PC-3 (cell line): ENCODE measurements at places on chromosomes 3 and 15. TPM values are rescaled to one million over a fixed set of nuclear protein-coding genes. Genes with fewer than 3 reads are reported as not detected.

GRCh38 chr3:9883706-9884554 is 3.9 kb upstream of the CIDEC start:
- no peak for DNase-seq

DNA sequence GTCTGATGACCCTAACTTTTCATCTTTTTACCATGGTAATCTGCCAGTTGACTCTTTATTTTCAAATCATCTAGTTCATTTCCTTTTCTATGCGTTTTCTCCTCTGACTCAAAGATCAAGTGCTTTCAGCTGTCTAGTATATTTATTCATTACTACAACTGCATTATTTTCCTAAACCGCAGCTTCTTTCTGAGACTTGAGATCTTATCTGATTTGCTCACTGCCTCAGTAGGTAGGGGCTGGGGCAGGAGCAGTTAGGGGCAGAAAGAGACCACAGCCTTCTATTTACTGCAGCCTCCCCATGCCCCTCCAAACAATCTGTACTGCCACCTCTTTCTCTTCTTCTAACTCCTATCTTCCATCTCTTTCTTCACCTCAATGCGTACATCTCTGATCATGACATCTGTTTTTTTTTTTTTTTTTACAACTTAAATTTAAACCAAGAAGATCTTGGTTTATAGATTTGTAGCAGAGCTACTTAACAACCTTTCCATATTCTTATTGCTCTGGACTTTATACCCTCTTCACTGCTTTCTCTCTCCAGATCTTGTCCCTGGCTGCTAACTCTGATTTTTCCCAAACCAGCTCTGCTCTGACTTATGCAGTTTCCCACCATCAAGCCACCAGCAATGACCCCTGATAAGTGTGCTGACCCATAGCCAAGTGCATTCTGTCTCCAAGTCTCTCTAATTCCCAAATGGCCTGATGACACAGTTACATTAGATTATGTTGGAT is 52.2 kb downstream of the MOBP start:
- DNase-seq: no peak

The CPNE9 gene
- 0.07 TPM in 1 of 2 replicates, not detected in the other for total RNA-seq

GRCh38 chr3:17342119-17342518 is 400.3 kb downstream of the TBC1D5 start:
- no peak for DNase-seq

The ADGRG7 gene
- not detected in 2 replicates for total RNA-seq

DNA sequence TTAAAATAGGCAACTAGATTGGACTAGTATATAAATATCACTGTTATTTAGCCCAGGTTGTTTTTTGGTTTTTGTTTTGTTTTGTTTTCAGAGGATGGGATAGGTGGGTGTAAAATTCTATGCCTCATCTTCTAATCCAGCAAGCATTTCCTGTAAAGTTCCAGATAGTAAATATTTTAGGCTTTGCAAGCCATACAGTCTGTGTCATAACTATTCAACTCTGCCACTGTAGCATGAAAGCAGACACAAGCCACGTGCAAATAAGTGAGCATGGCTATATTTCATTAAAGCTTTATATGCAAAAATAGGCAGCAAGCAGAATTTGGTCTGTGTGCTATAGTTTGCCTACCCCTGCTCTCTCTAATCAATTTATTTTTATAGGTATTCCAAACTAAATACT is 657.3 kb upstream of the TGFBR2 start:
- peak; percentile 16 for DNase-seq

- DNase-seq: peak; percentile 69
Measured at GRCh38 chr15:28021281-28022039, 77.7 kb downstream of the OCA2 start.

- DNase-seq: no peak
Measured at GRCh38 chr3:78348664-78349063, 1308.8 kb downstream of the ROBO2 start.

The CLSTN2 gene
- not detected in 2 replicates for total RNA-seq

DNA sequence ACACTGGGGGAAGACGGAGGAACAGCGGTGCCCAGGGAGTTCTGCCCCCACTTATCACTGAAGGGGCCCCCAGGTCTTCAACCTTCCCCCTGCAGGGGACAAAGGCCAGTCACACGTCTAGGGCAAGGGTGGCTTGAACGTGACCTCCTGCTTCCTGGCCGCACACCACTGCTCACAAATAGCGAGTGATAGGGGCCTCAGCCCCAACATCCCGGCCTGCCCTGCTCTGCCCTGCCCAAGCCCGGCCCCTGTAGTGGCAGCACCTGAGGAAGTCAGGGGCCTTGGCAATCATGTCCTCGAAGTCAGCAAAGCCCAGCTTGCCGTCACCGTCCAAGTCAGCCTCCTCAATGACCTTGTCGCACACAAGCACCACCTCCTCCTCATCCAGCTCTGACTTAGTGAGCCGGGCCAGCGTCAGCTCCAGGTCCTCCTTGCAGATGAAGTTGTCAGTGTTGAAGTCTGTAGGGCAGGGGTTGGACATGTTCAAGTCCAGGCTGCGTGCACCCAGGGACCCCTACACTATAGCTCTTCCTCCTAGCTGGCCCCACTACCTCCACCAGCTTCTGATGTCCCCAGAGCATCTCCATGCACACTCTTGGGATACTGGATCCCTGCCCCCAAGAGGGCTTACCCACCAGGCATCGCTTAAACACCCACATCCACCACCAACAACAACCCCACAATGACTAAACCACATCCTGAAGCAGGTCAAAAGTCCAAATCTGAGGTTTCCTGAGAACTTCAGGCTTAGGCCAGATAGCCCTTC is 13.3 kb downstream of the SH2D7 start:
- no peak for DNase-seq

The FOXL2NB gene
- total RNA-seq: 0.17 TPM in 1 of 2 replicates, not detected in the other

GRCh38 chr15:68230157-68231100 is 901 bp upstream of the CLN6 start:
- peak; percentile 3 for DNase-seq

The ECE2 gene
- total RNA-seq: not detected in 2 replicates

DNA sequence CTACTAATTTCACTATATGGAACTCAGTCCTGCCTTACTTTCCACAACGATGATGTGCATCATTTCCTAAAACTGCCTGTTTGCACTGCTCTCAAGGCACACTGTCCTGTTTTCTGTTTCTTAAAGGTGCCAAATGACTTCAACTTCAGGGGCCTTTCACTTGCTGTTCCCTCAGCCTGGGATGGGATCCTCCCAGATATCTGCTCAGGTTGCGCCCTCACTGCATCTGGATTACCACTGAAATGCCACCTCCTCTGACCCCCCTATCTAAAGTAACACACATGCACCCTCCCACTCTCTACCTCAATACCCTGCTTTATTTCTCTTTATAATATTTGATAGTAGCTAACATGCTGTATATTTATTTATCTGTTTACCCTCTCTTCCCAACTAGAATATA is 123.8 kb upstream of the CMC1 start:
- no peak for DNase-seq

GRCh38 chr3:25826510-25826909 is 36.6 kb downstream of the OXSM start:
- DNase-seq: no peak

GRCh38 chr3:132294906-132295305 is 22.3 kb upstream of the ACP3 start:
- no peak for DNase-seq

The TUSC7 gene
- total RNA-seq: not detected in 2 replicates

The CSNK1G1 gene
- 7.8 and 9.8 TPM in 2 replicates for total RNA-seq

The SKOR1 gene
- 0.11 and 0.35 TPM in 2 replicates for total RNA-seq

The ANAPC13 gene
- 19.3 and 21.0 TPM in 2 replicates for total RNA-seq

GRCh38 chr3:177597311-177598096 is 400.2 kb upstream of the TBL1XR1 start:
- no peak for DNase-seq

The EPHB3 gene
- 18.2 and 23.1 TPM in 2 replicates for total RNA-seq

DNA sequence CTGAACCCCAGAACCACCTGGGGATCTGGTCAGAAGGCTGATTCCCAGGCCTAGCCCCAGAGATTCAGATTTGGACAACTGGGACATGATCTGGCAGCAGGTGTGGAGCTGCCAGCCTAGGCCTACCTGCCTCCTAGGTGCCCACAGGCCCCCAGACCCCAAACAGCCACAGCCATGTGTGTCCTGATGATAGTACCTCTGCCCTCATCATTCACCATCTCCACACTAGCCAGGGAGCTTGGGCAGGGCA is 34.7 kb downstream of the HMCES start:
- DNase-seq: peak; percentile 7

- peak; percentile 87 for DNase-seq
Measured at GRCh38 chr3:169085827-169086226, 577.7 kb downstream of the MECOM start.

The LXN gene
- total RNA-seq: 332 and 471 TPM in 2 replicates
